ENCODE measurements at places on chromosomes 4 and X.

- DNase-seq, result no peak
These were observed 275.1 kb downstream of the GPM6A start for GRCh38 chr4:175536852-175537453.

DNA sequence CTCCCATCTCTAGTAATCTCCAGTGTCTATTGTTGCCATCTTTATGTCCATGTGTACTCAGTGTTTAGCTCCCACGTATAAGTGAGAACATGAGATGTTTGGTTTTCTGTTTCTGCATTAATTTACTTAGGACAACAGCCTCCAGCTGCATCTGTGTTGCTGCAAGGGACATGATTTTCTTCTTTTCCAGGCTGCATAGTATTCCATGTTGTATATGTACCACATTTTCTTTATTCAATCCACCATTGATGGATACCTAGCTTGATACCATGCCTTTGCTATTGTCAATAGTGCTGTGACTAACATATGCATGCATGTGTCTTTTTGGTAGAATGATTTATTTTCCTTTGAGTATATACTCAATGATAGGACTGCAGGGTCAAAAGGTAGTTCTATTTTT is 18.6 kb upstream of the ANKRD17 start:
- no peak for DNase-seq

DNA sequence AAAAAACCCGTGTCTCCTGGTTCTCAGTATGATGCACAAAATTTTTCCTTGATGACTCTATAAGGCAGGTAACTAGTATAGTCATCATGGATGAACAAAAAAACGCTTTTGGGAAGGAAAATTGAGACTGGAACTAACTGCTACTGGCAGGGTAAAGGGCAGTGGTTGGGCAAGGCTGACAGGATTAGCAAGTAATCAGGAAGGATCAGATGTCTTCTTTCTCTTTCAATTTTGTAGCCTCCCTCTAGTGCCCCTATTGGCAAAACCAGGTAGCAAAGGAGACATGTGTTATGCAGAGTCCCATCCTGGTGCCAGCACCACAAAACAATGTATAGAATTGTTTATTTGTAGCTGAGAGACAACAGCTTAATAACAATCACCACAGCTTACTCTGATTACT is 12.8 kb upstream of the SLITRK4 start:
- no peak for DNase-seq

- no peak for DNase-seq
These were observed 30.6 kb downstream of the WWC2 start for GRCh38 chr4:183129675-183130074.

DNA sequence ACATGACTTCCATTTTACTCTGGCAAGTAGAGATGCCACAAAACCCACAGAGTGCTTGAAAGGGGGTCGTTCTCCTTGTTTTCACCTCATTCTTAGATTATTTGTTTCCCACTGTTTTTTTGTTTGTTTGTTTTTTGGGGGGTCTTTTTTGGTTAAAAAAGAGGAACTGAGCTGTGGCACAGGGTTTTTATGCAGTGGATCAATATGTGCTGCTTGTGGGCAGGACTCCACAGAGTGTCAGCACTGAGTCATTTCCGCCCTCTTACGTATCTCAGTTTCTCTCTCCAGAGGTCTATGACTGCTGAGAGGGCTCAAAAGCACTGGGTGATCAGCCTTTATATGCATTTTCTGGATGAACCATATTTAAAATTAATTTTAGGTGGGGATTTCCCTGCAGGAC is 268.1 kb upstream of the GRID2 start:
- DNase-seq, result no peak

DNA sequence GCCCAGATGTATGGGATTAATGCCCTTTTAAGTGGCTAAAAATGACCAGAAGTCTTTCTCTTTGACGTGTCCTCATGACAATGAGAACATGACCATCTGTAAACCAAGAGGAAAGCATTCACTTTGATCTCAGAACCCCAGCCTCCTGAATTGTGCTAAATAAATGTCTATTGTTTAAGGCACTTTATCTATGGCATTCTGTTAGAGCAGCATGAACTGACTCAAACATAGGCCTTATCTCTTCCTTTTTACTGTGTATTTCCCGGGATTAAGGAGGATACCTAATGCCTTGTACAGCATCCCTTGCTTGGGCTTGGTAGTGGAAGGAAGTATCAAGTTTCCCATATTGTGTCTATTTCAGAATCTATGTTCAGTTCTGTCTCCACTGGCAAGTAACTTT is 47.2 kb upstream of the HS3ST1 start:
- DNase-seq, result no peak

GRCh38 chrX:108211301-108211700 is 119.7 kb downstream of the ATG4A start:
- no peak for DNase-seq

- no peak for DNase-seq
These were observed 349.8 kb upstream of the CPEB2 start for GRCh38 chr4:14652522-14652921.

DNA sequence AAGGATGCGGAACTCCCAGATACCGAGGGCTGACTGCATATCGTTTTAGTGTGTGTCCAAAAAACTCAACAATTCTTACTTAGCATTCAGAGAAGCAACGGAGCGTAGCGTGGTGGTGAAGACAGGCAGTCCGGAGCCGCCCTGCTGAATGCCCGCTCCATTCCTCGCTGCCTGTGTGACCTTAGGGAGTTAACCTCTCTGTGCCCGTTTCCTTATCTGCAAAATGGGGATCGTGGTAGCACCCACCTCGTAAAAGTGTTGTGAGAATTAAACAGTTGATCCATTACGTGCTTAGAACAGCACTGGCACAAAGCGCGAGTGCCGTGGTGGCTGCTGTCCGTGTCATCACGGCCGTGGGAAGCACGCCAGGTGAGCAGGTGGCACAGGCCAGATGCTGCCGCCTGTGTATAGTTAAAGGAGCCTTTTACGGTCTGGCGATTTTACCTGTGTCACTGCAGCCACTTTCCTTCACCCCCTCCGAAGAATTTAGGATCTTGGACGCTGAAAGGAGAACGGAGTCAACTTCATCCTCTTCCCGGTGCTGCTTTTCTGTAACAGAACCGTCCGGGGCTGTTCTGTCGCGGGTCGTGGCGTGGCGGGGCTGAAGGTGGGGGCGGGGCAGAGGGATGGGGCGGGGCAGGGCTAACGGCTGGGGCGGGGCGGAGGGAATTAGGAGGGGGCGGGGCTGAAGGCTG is 885 bp downstream of the CCDC110 start:
- no peak for DNase-seq

DNA sequence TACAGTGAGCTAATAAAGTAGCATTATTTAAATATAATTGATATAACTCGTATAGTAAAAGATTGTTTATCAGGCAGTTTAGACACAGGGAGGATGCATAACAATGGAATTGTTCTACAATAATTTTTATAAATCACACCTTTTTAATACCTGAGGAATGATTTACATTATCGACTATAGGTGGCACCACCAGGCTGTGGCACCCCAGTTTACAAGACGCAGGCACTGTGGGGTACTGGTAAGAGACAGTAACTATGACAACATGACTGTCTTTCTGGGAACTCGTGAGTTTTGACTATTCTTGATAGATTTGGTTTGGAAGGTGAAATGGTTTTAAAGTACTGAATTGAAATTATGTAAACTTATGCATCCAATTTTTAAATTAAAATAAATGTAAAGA is 27.1 kb upstream of the STBD1 start:
- no peak for DNase-seq

DNA sequence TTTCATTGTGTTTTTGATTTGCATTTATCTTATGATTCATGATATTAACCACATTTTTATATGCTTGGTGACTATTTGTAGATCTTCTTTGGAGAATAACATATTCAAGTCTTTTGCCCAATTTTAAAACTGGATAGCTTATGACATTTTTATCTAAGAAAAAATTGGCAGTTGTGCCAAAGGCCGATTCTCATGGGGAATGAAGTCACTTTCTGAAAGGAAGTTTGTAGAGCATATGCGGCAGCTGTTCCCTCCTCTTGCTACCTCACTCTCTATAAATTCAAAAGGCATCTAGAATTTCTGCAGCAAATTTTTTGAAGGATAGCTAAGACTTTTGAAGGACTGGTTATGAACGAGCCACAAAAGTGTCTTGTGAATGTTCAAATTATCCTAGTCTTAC is 2353.5 kb downstream of the ARAP2 start:
- DNase-seq, result no peak

DNA sequence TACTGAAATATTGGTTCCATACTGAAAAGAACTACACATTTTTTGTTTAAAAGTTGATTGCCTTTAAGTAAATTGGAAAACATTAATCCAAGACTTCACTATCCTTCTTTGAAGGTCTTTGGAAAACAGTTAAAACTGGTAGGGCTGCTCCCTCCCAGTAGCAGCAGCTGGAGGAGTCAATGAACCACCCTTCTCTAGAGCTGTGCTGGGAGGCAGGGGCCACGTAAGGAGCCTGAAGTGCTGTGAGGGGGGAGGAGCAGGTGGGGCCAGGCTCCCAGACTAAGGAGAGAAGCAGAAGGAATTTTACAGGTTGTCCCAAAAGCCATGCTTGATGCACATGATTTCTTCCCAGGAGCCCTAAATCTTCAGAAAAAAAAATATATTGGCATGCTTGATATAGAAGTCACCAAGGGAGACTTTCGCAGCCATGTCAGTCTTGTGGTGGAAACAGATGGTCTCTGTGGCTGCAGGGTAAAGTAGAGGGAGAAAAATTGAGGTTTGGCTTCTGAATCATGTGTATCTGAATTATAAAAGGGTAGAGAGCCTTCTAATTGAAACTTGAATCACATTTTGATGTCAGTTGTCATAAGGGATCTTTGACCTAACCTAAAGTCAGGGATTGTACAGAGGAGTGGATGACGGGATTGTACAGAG is 673.2 kb upstream of the FRG1 start:
- DNase-seq, result no peak

DNA sequence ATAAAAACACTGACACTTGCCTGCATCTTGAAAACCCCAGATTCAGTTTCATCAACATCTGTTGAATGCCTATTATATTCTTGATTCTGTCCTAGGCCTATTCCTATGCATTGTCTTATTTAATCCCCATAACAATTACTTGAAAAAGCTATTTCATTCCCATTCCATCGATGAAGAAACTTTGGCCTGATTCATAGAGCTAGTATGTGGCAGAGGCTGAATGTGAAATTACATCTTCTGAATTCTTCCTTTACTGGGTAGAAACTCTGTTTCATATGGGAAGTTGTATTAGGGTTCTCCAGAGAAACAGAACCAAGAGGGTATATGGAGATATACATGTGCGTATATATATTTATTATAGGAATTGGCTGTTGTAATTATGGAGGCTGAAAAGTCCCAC is 35.0 kb upstream of the SLC4A4 start:
- DNase-seq, result no peak

DNA sequence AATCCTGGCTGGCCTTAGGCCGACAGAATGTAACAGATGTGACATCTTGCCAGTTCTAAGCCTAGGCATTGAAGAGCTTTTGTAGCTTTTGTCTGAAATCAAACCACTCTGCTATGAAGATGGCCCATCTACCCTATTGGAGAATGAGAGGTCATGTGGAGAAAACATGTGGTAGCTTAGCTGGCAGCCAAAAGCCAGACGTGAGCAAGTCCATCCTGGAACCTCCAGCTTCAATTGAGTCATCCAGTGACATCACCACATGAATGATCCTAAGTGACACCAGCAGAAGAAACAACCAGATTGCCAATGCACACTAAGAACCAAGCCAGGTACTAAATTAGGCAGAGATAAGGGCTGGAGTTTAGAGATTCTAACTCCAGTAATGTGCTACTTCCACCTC is 154.8 kb upstream of the ZFP42 start:
- no peak for DNase-seq

GRCh38 chr4:1469607-1470392 is 63.6 kb upstream of the NKX1-1 start:
- no peak for DNase-seq

DNA sequence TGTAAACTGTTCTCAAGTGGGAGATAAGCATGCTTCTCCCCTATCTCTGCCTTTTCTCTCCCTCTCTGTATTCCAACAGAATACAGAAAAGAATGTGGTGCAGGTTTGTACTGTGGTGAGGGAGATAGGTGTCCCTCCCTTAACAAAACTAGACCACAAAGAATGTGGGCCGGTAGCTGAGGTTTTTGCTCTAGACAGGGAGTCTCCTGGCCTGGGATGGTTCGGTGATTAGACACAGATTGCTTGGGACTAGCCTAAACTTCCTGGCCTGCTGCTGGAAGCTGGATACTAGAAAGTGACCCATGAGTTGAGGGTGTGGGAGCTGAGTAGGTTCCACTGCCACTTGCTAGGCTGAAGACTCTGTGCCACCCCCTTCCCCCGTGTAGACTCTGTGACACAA is 143.0 kb downstream of the CXXC4 start:
- DNase-seq, result no peak

DNA sequence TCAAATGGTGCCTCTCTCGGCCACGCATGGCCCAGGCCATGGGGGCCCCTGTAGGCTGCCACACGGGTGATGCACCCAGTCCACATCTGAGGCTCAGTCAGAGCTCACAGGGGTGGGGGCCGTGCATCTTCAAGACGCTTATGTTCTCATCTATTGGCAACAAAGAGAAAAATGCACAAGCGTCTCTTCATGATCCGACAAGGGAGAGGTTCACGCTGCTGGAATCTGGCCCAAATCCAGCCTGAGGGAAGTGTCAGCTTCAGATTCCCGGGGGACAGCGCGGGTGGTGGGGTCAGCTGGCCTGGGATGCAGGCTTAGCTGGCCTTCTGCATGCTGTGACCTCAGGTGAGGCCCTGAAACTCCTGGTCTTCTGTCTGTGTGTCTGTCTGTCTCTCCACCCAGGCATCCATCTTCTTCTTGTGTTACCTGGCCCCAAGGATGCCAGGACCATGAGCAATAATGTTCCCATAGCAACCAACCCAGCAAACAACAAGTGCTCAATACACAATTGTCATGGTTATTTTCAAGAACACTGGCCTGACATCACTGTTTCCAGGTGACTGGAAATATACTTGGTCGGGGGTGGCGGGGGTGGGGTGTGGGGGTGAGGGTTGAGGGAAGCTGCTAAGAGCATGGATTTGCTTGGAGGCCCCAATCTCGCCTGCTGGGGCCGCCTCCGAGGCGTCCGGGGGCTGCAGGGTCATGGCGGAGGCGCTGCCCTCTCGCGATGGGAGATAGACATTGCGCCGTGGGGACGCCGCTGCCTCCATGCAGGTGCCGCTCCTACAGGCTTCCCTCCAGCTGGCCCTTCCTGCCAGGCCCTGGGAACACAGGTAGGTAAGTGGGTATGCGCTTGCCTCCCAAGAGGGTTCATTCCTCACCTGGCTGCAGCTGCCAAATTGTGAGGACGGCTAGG is 48.3 kb downstream of the ABLIM2 start:
- DNase-seq, result no peak

GRCh38 chr4:24476282-24476681 is 108.1 kb downstream of the DHX15 start:
- DNase-seq, result no peak

DNA sequence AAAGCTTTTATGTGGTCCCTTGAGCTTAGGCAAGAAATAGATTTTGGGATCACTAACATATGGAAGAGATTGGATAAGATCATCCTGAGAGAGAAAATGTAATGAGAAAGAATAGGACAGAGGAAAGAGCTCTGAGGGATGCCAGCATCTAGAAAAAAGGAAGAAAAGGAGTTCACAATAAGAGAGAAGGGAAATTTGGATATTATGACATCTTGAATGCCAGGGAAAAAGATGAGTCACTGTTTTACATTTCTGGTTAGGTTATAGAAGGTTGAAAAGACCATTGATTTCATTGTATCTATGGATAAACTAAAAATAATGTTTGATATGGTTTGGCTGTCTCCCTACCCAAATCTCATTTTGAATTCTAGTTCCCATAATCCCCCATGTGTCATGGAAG is 208.5 kb downstream of the MAD2L1 start:
- no peak for DNase-seq

All from amygdala (tissue), 56 donors.